ENCODE measurements at places on chromosomes 3 and 15.

GRCh38 chr3:149174901-149175300, 45.5 kb downstream of the HPS3 start:
- no peak for DNase-seq

- DNase-seq: no peak
Observed at GRCh38 chr3:140355481-140355880, 322.4 kb upstream of the TRIM42 start.

DNA sequence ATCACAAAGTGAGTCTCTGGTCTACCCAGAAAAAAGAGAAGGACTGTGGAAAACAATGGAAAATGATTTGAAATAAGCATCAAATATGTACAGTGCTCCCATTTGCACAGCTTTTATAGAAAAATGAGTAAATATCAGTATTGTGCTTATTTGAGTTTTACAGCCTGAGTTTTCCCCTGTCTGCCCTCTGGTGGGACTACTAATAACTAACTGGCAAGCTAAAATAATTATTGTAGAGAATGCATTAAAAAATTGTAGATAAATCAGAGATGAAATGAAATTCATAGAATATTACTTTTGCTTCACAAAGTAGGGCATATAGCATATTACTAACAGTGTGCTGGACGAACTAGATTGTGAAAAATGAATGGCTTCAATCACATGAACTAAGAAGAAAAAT, 287.1 kb downstream of the NAALADL2 start:
- DNase-seq: peak; percentile 4

DNA sequence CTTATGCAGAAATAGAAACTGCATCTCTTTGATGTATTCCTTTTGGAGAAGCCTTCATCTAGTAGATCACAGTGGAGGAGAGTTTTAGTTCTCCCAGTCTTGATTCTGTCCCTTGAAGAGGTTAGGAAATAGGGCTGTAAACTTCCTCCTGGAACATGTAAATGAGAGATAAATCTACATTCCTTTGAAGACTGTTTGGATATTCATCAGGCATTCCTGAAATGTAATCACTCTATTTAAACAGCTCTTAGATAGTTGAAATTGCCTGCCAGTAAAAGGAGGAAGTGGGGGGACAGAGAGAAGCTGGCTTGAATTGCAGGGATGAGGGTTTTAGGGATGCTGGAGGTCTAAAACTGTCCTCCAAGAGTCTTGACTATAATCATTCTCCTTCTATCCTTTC, 254.3 kb upstream of the LRRC3B start:
- no peak for DNase-seq

DNA sequence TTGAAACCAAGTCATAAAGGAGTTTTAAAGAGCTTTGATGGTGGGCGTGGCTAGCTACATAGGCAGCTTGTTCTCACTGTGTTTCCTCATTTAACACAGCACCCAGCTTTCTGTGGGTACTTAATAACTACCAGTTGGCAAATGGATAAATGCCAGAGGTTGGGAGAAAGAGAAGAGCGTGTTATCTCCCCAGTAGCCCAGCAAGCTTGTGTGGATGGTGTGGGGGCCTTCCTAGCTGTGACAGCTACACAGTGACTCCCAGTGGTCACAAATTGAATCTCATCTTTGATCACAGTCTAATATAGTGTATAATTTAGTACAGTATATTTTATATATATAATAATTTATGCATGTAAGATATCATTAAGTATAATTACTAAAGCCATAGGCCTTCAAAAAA, 984.1 kb downstream of the EPHA3 start:
- DNase-seq: peak; percentile 56

GRCh38 chr15:36943508-36944361, 156.6 kb downstream of the MEIS2 start:
- DNase-seq: no peak

- DNase-seq: no peak
Observed at GRCh38 chr3:186365202-186365974, 3.4 kb upstream of the DGKG start.

- no peak for DNase-seq
Observed at GRCh38 chr3:15284121-15284889, 48.1 kb downstream of the SH3BP5 start.

GRCh38 chr3:151707216-151707615, 26.5 kb upstream of the AADACL2 start:
- DNase-seq: no peak

- no peak for DNase-seq
Observed at GRCh38 chr15:92538115-92538514, 117.5 kb downstream of the FAM174B start.

DNA sequence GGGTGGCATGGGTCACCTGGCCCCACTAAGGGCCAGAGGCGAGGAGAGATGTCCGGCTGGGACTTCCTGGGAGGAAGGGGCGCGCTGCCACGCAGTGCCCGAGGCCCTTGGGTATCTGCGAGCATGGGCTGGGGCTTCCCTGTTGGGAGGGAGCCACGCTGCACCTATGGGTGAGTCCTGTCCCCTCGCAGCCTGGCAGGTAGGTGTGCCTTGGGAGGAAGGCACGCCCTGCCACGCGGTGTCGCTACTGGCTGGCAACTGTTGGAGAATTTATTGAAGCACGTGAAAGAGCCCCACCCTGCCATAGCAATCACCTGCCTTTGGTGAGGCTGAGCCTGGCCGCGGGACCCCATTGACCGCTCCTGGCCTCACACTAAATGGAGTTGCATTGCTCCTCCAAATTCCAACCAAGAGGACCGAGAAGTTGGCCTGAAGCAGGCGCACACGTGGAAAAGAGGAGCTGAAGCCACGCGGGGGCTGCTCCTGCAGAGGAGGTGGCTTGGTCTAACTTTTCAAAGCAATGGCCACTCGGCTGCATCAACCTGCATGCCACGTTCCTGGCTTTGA, 134.2 kb downstream of the TJP1 start:
- no peak for DNase-seq

DNA sequence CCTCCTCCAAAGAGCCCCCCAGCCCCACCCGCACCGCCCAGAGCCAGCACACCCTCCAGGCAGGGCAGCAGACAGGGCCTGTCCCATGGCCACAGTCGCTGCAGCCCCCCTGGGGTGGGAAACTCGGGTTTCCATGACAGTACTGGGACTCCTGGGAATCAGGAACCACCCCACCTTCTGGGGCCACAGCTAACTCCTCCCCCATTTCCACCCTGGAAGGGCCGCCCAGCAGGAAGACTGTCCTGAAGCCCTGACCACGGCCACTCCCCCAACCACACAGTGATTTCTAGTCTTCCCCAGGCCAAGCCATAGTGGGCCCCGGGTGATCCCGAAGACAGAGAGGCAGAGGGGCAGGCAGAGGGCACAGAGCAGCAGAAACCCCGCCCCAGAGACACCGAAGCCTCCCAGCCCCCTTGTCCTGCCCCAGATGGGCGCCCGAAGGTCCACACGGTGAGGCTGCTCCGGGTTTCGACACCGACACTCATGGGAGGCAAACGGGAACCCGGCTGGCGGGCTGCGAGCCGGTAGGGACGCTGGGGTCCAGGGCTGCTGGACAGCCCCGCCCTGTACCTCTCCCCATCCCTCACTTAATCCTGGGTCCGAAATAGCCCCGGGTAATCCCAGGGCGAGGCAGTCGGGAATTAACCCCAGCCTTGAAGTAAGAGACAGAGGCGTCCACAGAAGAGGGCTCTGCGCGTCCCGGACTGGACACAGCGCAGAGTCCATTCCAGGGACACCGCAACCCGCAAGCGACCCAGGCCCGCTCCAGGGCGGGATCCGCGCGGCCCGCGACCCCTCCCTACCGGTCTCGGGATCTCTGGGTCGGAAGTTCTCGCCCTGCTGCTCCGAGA, 138.4 kb downstream of the NUP210 start:
- DNase-seq: no peak

GRCh38 chr15:62940093-62940754, 102.3 kb upstream of the TPM1 start:
- DNase-seq: no peak

- no peak for DNase-seq
Observed at GRCh38 chr15:40344631-40345120, 3.9 kb upstream of the CCDC9B start.

Measured in hindlimb muscle (tissue), 1 donor.